ENCODE measurements at places on chromosomes 11 and 22. TPM values are rescaled to one million over a fixed set of nuclear protein-coding genes. Genes with fewer than 3 reads are reported as not detected.

OR2D2 gene
- not detected for total RNA-seq

GRCh38 chr22:27754247-27754887 lies 47.2 kb downstream of the MN1 start:
- DNase-seq: no peak

OR51E2 gene
- total RNA-seq: 0.10 TPM

DNA sequence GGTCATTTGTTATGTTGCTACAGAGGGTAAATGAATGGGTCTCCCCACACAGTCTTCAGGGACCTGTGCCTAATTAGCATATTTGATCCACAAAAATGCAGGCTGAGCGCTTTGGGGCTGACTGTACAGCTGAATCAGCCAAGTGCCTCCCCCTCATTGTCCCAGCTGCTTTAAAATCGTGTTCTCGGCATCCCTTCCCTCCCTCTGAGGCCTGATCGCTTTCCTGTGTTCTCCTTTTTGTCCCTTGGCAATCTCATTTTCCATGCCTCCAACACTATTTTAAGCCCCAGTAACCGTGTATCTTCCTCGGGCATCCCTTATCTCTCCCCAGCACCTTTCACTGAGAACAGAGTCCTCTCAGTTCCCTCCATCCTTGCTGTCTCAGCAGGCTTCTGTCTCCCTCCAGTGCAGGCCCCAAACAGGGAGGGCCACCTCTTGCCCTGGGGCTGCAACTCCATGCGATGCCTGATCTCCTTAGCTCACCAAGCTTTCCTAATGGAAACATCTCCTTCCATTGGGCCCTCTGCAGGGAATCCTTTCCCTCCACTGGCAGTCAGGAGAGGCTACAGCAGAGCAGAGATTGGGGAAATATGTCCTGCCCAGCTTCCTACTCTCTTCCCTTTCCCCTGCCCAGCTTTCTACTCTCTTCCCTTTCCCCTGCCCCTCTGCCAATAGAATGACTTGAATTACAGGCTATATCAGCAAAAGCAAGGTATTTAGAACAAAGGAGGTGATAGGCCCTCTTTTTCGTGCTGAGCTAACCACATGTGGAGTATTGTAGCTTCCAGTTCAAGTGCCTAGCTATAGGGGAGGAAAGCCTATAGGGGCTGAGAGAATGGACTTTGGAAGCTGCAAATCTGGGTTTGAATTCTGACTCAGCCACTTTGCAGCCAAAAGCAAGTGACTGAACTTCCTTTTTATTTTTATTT lies 13.8 kb downstream of the UQCR10 start:
- DNase-seq: peak; percentile 79

DNA sequence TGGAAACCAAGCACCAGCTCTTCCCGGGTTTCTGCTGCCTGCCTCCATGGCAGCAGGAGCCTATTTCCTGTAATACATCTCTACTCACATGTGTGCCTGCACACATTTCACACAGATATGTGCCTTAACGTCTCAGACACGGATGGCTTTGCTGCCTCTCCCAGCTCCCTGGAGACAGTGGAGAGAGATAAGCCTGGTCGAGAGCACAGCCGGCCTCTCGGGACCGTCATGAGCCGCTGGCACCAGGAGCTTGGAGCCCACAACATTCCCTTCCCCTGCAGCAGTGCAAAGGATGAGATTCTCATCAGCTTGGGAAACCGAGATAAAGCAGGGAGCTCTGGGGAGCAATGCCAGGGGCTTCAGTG lies 587.7 kb downstream of the BRD1 start:
- no peak for DNase-seq

- no peak for DNase-seq
These were observed 41.5 kb downstream of the OR4D9 start for GRCh38 chr11:59552844-59553243.

GP1BB gene
- total RNA-seq: 0.24 TPM

DNA sequence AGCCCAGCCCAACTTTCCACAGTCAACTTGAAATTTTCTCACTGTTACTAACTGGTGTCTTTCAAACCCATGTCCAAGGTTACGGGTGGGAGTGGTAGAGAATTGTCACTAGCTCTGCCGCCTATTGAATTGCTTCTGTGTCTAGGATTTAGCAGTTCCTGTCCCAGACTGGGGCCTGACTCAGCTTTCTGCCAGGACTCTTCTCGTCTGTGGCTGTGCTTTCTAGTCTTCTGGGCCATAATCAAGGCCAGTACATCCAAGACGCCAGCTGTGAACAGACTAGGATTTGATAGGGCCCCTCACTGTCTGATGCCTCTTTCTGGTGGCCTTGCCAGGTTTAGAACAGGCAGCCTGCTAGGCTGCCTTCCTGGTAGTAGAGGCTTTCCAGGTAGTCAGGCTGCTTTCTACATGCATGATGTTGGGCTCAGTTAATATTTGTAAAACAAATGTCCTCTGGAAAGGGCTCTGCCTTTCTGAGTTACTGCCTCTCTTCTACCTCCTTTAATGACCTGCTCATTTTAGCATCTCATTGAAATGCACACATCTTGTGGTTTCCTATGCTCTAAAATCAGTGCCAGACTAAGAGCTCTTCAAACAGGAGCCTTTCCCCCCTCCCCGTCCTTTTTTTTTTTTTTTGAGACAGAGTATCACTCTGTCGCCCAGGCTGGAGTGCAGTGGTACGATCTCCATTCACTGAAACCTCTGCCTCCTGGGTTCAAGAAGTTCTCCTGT lies 13.1 kb upstream of the HIKESHI start:
- no peak for DNase-seq

DNA sequence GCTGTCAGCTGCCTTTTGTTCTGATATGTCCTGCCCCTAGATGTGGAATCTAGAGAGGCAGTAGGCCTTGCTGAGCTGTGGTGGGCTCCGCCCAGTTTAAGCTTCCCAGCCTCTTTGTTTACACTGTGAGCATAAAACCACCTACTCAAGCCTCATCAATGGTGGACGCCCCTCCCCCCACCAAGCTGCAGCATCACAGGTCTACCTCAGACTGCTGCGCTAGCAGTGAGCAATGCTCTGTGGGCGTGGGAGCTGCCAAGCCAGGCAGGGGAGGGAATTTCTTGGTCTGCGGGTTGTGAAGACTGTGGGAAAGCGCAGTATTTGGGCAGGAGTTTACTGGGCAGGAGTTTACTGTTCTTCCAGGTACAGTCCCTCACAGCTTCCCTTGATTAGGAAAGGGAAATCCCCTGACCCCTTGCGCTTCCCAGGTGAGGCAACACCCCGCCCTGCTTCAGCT lies 98.5 kb downstream of the SMCO4 start:
- no peak for DNase-seq

GRCh38 chr22:45207981-45208664 lies 32.6 kb downstream of the KIAA0930 start:
- peak; percentile 65 for DNase-seq

DNA sequence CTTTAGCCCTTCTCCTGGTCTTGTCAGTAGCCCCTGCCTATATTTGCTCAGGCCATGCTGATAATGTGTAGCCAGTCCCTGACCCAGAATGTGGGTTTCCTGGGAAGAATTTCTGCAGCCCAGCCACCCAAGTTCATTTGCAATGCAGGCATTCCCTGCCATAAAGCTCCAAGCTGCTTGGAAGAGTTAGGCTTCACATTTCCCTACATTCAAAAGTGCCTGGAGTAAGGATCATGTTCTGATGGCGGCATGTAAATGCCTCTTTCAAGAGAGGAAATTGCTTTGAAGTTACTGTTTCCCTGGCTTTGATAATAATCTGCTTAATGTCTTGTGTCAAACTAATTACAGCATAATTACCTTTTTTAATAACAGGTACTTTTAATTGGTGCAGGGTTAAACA lies 266.1 kb downstream of the MIAT start:
- no peak for DNase-seq

MMP7 gene
- not detected for total RNA-seq

SYCE3 gene
- total RNA-seq: not detected

DNA sequence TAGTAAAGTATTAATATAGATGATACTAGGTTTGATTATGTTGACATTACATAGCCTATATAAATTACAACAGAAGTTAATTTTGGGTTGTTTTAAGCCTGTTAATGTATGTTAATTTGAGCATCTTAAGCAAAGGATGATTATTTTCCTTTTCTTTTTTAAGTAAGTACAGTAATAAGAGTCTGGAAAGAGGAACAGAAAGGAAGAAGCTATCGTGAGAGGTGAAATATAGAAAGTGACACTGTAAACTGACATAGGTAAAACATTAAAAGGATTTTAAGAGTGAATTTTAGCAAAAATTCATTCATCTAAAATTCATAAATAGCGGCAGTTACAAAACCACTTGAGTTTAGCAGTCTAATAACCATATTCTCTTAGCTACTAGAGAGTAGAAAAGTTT lies 45.5 kb downstream of the FAR1 start:
- no peak for DNase-seq

DNA sequence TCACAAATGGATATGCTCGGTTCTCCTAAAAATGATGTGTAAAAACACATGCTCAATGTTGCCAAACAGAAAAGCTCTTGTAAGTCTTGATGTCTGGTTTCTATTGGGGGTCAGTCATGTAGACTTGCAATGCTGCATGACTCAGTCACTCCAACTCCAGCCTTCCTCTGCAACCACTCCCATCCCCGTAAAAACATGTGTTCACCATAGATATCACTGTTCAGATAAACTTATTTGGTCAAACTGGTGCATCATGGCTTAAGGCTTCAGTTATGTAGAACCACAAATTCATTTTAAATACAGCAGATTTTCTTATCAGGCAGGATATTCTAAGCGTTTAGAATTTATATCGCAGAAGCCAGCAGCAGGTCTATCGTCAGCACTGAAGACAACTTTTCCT lies 298.4 kb upstream of the LUZP2 start:
- no peak for DNase-seq

- DNase-seq: no peak
These were observed 8.9 kb upstream of the DCHS1 start for GRCh38 chr11:6664551-6664950.

- DNase-seq: no peak
These were observed 20.4 kb downstream of the HPS4 start for GRCh38 chr22:26463101-26463661.

DNAJC24 gene
- 15.4 TPM for total RNA-seq

- no peak for DNase-seq
These were observed 242.0 kb downstream of the METTL15 start for GRCh38 chr11:28350216-28350615.

All from HFFc6 (cell line).